GM23248 (cell line): ENCODE measurements at places on chromosomes 1 and 21.

DNA sequence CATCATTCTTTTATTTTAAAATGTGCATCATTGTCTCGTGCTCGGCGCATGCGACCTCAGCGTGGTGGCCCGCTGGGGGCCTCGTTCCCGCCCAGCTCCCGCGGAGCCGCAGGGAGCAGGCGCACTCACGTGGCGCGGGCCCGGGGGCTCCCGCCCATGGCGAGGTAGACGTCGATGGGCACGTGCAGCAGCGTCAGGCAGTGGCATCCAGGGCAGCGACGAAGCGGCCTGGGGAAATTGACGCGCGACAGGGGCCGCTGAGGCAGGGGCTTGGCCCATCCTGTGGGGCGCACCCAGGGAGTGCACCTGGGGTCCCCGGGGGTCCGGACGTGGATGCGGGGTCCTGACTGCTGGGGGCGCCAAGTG is 994 bp downstream of the FAM229A start:
- 0 out of 2 replicates have a peak, but pooled peaks cover 3% of the 10 kb centered on the region for H3K36me3 ChIP-seq
- H3K4me3 ChIP-seq: peak overlapping the region; percentile 65
- no peaks in the 10 kb centered on the region for H3K4me1 ChIP-seq
- peak; percentile 19 for DNase-seq

DNA sequence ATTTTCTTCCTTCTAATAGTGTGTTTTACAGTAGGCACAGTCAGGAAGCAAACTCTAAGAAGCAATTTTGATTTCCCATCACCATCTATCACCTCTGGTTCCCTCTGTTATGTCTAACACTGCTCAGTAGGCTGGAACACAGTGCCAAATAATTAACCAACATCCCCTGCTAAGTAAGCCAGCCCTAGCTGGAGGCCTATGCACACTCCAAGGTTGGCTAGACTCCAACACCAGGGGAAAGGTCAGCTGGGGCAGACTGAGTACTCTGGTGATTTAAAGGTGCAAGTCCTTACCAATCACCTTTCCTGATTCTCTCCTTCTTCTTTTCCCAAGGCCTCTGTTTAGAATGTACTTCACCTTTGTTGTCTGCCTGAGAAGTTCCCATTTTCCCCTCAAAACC is 46.5 kb upstream of the BEND5 start:
- no peak for DNase-seq
- H3K27ac ChIP-seq: no peak overlapping the region

GRCh38 chr1:238153253-238153652 is 262.5 kb upstream of the ZP4 start:
- H3K27ac ChIP-seq: no peak overlapping the region
- H3K27me3 ChIP-seq: no peaks in the 10 kb centered on the region
- no peak overlapping the region for H3K4me3 ChIP-seq
- no peaks in the 10 kb centered on the region for H3K36me3 ChIP-seq
- DNase-seq: no peak

- H3K27ac ChIP-seq: no peak overlapping the region
- H3K4me3 ChIP-seq: no peak overlapping the region
- no peaks in the 10 kb centered on the region for H3K4me1 ChIP-seq
- no peak for DNase-seq
- H3K36me3 ChIP-seq: peaks cover 23% of the 10 kb centered on the region; the same call in 1 of the 2 replicates
These were observed 86.1 kb upstream of the CD1D start for GRCh38 chr1:158094571-158094970.

GRCh38 chr21:34365809-34366208 is 2.0 kb downstream of the KCNE2 start:
- no peak overlapping the region for H3K27ac ChIP-seq
- no peak overlapping the region for H3K4me3 ChIP-seq
- H3K4me1 ChIP-seq: peaks cover 5% of the 10 kb centered on the region; the same call in 1 of the 2 replicates
- H3K27me3 ChIP-seq: no peaks in the 10 kb centered on the region; the same call in 1 of the 2 replicates
- H3K36me3 ChIP-seq: no peaks in the 10 kb centered on the region
